ENCODE measurements at places on chromosomes 4 and X.
A peak's percentile ranks its signal among the peaks of the same experiment; 100 is the strongest.

DNA sequence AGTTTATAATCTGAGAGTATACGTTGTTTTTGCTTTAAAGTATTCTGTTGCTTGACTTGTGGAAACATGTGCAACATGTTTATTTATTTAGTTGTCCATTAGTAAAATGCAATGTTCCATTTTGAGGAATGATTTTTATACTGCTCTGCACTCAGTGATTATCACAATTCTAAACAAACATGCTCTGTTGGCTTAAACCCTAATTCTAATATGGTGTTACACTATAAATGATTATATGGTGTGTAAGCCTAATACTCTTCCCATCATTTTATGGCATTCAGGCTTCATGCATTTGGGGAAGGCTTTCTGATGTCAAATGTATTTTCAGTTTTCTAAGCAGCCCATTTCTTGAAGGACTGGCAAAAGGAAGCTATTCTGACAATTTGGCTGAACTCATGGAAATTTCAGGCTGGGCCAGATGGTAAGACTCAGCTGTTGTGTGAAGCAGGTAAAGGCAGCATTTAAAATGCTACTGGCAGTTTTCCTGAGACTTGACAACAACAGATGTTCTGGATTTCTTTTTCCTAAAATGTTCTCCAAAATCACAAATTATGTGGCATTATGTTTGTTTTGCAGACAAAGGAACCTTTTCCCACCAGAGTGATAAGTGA is 336.7 kb upstream of the GNPDA2 start:
- no peak for DNase-seq

- peak; percentile 81 for DNase-seq
These were observed 330.4 kb downstream of the GBA3 start for GRCh38 chr4:23023121-23023520.

DNA sequence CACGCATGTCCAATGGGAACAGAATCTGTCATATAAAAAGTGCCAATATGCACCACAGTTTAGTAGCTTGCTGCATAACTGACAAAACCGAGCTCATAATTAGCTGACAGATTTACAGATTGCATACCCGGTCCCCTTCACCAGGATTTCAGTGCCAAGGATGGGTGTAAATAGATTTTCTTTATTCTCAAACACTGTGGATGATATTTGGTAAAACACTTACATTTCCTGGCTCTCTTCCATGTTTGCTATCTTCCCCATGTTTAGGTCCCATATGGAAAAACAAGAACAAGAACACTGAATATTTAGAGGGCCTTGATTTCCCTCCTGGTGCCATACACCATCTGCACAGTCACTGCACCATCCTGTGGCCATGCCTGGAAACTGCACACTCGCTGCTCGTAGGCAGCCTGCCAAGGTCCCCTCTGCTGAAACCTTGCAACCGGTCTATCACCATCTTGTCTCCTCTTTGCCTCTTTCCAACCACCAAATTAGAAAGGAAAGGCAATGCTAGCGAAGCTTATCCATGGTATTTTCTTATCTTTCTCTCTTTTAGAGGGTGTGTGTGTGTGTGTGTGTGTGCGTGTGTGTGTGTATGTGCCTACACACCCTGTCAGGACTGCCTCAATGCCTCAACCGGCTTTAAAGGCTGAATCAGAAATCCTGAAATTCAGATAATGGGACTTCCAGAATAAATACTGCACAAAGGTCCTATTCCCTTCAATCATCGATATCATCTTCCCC is 124.2 kb upstream of the MBNL3 start:
- peak; percentile 26 for DNase-seq

- DNase-seq: no peak
These were observed 87.1 kb downstream of the AMELX start for GRCh38 chrX:11380187-11380844.

GRCh38 chr4:93116624-93117023 is 711.9 kb upstream of the ATOH1 start:
- no peak for DNase-seq

DNA sequence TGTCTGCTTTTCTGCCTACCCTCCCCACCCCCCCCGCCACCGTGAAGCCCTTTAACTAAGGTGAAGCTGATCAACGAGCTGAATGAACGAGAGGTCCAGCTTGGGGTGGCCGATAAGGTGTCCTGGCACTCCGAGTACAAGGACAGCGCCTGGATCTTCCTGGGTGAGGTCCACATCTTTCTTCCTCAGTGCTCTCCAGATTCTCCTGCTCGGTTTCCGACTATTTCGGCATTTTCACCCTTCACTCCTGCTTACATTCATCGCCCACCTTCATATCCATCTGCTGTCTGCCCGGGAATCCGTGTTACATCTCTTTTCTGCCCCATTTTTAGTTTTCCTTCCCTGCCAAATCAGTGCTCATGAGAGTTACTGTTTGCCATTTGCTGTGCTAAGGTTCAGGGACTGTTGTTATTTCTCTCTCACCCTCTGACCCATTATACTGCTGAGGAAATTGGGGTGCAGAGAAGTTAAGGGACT is 459 bp downstream of the RBMX2 start:
- no peak for DNase-seq

GRCh38 chr4:158125310-158125709 is 47.5 kb downstream of the GASK1B start:
- DNase-seq: no peak

- peak; percentile 73 for DNase-seq
These were observed 160.9 kb downstream of the SH2D1A start for GRCh38 chrX:124507246-124507645.

DNA sequence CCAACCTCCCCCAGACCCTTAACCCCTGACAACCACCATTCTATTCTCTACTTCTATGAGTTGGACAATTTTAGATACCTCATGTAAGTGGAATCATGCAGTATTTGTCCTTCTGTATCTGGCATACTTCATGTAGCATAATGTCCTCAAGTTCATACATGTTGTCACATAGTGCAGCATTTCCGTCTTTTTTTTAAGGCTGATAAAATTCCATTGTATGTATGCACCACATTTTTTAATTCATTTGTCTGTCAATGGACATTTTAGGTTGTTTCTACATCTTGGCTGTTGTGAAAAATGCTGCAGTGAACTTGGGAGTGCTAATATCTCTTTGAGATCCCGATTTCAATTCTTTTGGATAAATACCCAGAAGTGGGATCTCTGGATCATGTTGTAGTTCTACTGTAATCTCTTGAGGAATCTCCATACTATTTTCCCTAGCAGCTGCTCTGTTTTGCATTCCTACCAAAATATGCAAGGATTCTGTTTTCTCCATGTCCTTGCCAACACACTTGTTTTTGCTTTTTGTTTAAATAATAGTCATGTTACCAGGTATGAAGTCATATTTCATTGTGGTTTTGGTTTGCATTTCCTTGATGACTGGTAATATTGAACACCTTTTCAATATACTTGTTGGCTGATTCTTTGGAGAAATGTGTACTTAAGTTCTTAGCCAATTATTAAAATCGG is 48.8 kb upstream of the ADAD1 start:
- no peak for DNase-seq

GRCh38 chrX:95330292-95330691 is 1354.3 kb upstream of the DIAPH2 start:
- no peak for DNase-seq

DNA sequence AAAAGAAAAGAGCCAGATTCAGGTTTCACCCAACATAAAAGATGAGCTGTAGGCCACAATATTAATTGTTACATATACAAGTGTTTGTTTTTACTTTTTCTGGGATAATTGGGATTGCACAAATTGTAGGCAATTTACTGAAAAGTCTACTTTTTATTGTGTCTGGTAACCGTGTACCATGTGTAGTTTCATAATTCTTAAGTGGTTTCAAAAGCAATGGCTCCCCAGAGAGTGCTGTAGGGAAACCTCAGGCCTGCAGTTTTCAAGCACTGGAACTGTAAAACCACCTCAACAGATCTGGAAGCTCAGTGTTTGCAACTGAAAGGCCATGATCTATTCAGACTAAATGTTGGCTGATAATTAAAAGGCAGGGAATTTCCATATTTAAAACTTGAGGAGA is 53.9 kb upstream of the MMAA start:
- DNase-seq: no peak

- DNase-seq: no peak
These were observed 3.6 kb upstream of the CXCL1 start for GRCh38 chr4:73865431-73866096.

GRCh38 chrX:44596277-44596676 is 53.6 kb upstream of the FUNDC1 start:
- DNase-seq: no peak

- no peak for DNase-seq
These were observed 115.0 kb downstream of the CEP44 start for GRCh38 chr4:174398728-174399127.

DNA sequence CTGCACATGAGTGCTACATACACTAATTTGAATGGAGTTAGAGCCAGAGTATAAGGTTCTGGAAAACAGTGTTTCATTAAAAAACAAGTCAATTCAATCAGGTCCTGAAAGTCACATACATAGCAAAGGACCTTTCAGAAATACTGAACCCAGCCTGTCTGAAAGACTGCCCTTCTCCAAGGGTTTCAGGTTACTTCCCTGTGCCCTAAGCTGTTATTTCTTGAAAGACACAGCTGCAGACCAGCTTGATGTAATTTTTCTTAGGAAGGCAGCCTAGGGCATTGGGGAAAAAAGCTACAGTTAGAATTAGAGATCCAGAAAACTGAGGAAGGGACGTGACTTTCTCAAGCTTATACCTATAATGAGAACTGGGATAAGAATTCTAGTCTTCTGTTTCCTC is 155.9 kb upstream of the MAOA start:
- DNase-seq: no peak

GRCh38 chr4:127006446-127006877 is 626.3 kb upstream of the INTU start:
- no peak for DNase-seq

DNA sequence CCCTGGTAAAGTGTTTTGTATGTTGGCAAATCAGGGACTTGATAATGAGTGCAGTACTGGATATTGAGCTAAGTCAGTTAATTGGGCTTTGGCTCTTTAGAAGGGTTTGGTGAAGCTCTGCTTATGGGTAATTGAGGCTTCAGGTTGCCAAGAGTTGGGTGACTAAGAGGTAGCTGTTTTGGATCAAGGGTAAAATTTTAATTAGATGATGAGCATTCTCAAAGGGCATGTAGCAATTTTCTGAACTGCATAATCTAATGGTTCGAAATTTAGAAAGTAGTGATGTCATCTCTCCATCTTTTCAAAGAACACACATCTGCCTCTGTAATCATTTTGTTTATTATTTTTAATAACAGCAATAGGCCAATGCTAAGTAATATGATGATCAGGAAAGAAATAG is 5.5 kb upstream of the TRIM2 start:
- no peak for DNase-seq

DNA sequence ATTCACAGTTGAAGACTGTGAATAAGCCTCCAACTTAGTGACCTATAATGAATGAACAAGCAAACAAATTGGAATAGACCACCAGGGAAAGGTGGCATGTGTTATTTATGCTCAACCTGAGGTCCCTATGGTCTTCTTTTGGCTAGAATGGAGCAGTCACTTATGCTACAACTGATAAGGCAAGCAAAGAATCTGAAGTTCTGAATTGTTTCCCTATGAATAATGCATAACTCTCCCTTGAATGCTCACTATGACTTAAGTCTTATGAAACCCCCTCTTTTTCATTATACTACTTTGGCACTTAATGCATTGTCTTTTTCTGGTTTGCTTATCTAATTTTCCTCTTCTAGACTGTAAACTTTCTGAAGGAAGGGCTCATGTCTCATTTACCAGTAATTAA is 2.6 kb downstream of the GIMD1 start:
- no peak for DNase-seq

DNA sequence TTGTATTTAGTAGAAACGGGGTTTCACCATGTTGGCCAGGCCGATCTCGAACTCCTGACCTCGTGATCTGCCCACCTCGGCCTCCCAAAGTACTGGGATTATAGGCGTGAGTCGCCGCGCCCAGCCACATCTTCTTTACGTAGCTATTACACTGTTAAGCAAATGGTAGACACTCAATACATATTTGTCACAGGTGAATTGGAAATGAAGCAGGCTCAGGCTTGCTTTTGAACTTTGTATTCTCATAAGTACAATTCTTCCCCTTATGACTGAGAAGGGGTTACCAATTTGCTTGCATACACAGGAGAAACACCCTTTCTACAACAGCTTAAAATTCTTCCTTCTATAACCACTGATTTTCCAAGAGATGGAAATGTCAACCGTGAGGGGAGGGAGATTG is 787 bp upstream of the SRPX2 start:
- no peak for DNase-seq

GRCh38 chrX:37834937-37835336 is 12.4 kb downstream of the DYNLT3 start:
- no peak for DNase-seq

DNA sequence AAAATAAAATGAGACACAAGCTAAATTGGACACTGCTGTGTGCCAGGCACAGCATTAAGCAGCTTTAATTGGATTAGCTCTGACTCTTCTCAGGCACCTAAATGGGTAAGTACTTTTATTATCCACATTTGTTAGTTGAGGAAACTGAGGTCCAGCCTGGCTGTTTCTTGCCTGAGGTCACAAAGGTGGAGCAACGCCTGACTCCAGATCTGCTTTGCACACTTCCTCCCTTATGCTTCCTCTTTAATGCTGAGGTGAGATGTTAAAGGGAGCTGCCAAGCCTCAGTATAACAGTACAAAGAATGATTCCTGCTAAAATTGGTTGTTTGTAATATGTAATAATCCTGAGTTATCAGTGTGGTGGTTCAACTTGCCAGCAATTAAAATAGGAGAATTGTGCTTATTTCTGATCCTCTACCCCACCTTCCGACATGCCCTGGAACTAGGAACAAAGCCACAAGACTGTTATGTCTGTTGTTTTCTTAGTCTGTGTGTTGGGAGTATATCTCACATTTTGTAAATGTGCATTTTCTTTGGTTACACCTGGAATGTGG is 74.4 kb downstream of the AFF1 start:
- no peak for DNase-seq

GRCh38 chrX:128504496-128504895 is 452.3 kb upstream of the ACTRT1 start:
- DNase-seq: no peak

- DNase-seq: no peak
These were observed 11.8 kb downstream of the ZNF182 start for GRCh38 chrX:47992095-47992380.

DNA sequence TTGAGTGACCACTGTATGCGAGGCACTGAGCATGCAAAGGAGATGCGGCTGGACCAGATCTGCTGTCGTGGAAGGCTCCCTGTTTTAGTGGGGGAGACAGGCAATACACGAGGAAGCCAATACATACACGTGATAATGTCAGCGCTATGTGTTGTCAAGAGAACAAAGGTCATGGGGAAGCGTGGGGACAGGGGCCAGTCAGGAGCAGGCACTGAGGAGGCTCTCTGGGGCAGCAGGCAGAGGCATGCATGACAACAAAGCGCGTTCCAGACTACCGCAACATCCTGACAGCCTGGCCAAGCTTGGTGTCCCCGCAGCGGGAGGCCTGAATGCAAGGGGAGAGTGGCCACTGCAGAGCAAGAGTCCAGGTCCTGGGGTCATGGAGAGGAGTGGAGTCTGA is 61.9 kb downstream of the DCTD start:
- no peak for DNase-seq

DNA sequence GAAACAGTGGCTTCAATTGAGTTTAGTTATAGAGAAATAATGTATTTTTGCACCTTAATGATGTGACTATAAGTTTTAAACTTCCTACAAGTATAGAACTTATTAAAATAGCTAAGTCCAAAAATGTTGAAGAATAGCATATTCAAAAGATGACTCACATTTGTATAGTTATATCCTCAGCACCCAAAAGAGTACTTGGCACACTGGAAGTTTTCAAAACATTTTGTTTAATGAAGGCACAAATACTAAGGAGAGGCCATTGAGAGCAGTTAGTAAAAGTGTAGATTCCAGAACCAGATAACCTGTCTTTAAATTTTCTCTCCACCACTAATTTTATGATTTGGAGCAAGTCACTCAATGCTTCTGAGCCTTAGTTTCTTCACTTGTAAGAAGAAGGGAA is 226.9 kb upstream of the MID1 start:
- no peak for DNase-seq

Measured in NCI-H460 (cell line).